Activated CD4-positive, alpha-beta T cell treated with anti-CD3 and anti-CD28 coated beads for 48 hours (primary cell): ENCODE measurements at places on chromosomes 3 and 15.

DNA sequence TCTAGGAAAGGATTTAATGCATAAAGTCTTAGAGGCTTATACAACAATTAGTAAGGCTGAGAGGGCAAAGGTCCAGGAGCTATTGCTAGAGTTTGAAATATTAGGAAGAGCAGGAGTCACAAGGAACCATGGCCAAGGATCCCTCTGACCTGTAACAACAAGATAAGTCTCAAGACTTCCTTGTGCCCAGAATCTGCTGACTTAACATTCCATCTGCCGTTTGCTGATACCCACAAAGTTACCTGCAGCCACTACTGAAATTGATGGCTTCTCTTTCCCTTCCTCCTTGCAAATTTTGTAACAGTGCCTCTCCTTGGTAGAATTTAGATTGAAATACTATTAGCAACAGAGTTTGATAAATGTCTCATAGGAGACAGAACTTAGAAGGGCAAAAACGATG lies 4.7 kb upstream of the MYEF2 start:
- DNase-seq: no peak

DNA sequence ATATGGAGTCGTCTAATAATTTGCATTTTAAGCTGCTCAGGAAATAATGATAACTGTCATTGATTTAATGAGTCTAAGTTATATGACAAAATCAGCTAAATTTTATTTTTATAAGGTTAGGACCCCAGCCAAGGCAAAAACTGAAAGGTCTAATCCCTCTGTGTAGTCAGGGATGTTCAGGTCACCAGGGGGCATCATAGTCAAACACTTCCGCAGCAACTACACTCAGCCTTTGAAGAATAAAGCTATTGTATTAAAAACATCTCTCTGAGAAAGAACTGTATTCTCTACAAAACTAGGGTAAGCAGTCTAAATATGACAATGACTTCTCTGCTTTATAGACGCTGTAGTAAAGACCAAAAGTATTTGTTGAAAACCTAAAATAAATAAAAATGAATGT lies 15.0 kb downstream of the INTS14 start:
- DNase-seq: no peak

- DNase-seq: no peak
Measured at GRCh38 chr15:25789616-25789999, 73.5 kb downstream of the ATP10A start.

GRCh38 chr3:124557-125179 lies 71.9 kb upstream of the CHL1 start:
- DNase-seq: no peak

- no peak for DNase-seq
Measured at GRCh38 chr15:101198031-101198575, 53.7 kb downstream of the CHSY1 start.

GRCh38 chr3:137471130-137471529 lies 293.0 kb upstream of the SOX14 start:
- DNase-seq: no peak

GRCh38 chr3:146279013-146279412 lies 28.1 kb upstream of the PLSCR4 start:
- no peak for DNase-seq

- no peak for DNase-seq
Measured at GRCh38 chr3:177439694-177440269, 242.5 kb upstream of the TBL1XR1 start.

DNA sequence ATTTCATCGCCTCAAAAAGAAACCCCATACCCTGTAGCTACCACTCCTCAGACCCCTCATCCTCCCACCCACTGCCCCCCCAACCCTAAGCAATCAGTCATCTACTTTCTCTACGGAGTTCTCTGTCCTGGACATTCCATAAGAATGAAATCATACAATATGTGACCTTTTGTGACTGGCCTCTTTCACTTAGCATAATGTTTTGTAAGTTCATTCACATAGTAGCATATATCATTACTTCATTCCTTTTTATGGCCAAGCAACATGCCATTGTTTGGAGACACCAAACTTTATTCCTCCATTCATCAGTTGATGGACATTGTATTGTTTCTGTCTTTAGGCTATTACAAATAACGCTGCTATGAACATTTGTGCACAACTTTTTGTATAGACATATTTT lies 64.2 kb downstream of the TNIK start:
- DNase-seq: no peak

DNA sequence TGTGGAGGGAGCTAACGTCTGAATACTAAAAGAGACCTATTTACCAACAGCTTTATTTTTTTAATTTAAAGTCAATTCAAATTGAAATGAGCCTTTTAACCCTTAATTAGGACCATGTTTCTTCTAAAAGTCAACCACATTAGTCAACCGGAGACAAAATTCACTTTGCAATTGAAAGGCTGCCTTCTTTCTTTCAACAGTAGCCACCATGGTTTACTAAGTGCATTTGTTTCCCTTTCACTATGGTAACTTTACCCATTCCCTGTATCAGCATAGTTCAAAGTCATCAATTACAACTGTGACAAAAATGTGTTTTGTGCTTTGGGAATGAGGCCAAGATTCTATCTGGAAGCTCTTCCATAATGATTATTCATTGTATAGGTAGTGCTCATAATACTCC lies 225.4 kb downstream of the EPHA3 start:
- DNase-seq: no peak

GRCh38 chr3:85050821-85051220 lies 92.0 kb downstream of the CADM2 start:
- DNase-seq: no peak

DNA sequence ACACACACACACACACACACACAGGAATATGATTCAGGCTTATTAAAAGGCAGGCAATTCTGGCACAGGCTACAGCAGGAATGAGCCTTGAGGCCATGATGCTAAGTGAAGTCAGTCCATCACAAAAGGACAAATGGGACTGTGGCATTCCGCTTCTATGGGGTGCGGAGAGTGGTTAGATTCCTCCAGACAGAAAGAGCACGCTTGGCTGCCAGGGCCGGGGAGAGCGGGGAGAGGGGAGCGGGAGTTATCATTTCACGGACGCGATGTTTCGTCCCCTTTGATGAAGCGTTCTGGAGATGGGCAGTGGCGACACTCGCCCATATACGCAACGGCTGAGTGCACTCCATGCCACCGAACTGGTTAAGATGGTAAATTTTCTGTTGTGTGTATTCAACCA lies 58.5 kb upstream of the FAM174B start:
- DNase-seq: no peak

DNA sequence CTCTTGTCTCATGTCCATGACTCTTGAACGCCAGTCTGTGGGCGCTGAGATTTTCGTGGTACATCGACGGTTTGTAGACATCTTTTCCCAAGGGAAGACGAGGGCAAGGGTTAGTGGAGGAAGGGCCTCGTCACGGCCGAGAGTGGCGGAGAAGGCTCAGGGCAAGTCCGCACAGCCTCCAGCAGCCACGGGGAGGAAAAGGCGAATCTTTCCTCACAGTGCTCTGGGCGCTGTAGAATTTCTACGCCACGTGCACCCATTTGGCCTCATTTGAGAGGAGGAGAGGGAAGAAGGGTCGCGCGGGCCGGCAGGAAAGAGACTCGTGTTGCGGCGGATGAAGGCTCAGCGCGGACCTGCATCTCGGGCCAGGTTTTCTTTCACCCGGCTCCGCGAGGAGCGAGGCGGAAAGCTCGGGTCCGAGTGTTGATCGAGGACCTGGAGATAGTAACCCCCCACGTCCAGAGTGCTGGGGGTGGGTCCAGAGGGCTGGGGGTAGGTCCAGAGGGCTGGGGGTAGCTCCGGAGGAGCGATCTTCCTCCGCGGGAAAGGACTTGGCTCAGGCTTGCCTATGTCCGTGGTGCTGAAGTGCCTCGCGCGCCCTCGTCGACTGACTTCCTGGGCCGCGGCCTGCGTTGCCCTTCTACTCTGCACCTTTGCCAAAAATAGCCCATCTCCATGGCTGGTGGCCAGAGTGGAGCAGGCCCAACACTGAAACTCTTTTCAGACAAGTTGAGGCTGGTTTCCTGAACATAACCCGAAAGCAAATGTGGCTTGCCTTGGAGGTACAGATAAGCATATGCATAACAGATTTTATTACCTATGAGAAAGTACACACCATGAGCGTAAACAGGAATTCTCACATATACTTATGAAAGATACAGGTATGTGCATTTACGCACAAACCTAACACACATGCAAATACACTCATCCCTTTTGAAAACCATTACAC lies 1.1 kb downstream of the SLC35G2 start:
- DNase-seq: peak; percentile 38

GRCh38 chr3:99699841-99700240 lies 61.4 kb downstream of the COL8A1 start:
- DNase-seq: no peak

- DNase-seq: no peak
Measured at GRCh38 chr15:90316139-90316538, 35.9 kb upstream of the ZNF774 start.

- no peak for DNase-seq
Measured at GRCh38 chr15:74050556-74051234, 31.7 kb downstream of the GOLGA6A start.
